Suppressor macrophage (primary cell): ENCODE measurements at places on chromosomes 6 and 20.

GRCh38 chr6:109083657-109084056 is 11.0 kb downstream of the SESN1 start:
- no peak for DNase-seq

DNA sequence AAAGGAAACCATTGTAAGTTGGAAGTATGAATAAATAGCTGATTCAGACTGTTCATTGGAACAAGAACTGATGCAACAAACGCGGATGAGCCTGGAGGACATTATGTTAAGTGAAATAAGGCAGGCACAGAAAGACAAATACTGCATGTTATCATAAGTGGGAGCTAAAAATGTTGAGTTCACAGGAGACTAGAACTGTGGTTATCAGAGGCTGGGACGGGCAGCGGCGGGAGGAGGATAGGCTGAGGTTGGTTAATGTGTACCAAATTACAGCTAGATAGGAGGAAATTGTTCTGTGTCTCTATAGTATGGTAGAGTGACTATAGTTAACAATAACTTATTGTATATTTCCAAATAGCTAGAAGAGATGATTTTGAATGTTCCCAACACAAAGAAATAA is 40.8 kb downstream of the FAM229B start:
- DNase-seq: no peak

DNA sequence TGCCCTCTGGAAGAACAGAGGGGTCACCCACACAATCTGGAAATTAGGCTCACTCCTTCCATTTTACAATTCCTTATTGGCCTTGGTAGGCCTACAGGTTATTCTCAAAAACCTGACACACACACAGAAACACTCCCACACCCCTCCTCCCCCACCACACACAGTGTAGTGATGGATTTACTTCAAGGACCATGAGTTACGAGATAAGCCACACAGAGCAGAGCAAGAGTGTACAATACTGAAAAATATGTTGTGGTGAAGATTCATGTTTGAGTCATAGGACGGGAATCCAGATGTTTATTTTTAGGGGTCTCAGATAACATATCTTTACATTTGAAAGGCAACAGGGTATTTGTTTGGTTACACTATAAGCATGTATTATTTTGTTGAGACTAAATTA is 291.9 kb downstream of the PLCB1 start:
- DNase-seq: no peak

GRCh38 chr6:53461041-53461656 is 83.8 kb downstream of the GCLC start:
- peak; percentile 17 for DNase-seq

DNA sequence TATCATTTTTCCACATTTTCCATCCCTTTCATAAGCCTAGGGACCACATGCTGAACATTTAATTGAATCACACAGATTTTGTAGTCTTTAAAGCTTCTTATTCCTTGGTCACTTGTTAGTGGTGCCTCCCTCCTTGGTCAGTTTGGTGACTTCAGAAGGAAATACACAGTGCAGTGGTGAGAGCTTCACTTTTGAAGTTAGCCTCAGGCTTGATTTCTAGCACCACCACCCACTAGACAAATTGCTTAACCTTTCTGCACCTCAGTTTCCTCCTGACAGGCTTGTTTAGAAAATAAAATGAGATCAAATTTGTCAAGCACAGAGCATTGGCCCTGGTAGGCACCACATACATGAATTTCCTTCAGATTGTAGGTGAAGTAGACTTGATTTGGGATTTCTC is 91.7 kb downstream of the FOXO3 start:
- DNase-seq: no peak

DNA sequence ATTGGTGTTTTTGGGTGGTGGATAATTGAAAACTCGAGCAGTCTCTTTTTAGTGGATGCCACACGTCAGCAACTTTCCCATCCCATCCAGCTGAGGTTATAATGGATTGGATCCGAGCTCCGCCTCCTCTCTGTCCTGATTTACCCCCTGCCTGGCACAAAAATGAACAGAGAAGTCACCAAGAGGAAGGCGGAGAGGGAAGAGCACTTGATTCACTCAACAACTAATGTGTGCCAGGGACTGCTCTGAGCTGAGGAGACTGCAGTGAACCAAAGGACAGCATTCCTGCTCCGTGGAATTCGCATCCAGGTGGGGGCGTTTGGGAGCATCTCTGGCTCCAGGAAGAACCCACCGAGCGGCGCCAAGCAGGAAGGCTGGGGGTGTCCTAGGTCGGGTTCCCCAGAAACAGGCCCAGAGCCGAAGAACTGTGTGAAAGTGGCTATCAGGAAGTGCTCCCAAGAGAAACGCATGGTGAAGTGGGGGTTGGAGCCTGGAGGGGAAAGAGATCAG is 95.8 kb upstream of the NAA20 start:
- DNase-seq: no peak

DNA sequence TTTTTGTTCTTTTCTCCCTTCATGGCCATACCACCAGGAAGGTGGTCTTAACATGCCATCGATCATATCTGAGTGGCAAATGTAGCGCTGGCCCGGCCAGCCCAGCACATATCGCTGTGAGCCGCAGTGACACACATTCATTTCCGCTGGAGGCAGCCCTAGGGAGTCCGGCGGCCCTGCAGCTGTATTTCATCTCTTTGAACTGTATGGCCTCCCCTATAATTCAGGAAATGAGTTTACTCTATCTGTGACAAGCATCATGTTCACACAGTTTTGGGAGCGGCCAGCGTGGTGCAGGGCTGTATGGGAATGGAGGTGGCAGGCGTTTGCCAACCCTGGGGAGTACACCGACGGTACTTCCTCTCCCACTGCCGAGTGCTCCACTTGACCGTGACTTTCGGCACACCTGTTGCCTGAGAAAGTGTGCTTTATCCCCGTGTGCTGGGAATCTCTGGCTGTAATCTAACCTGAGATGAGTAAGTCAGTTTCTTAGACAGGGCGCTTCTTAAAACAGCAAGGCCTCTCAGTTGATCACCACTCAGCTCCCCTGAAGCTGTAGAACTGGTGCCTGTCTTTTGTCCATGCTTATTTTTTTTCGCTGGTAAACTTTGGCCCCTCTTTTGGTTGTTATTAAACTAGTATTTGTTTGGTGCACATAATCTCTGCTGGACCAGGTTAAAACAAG is 257.1 kb upstream of the TAB2 start:
- peak; percentile 45 for DNase-seq

DNA sequence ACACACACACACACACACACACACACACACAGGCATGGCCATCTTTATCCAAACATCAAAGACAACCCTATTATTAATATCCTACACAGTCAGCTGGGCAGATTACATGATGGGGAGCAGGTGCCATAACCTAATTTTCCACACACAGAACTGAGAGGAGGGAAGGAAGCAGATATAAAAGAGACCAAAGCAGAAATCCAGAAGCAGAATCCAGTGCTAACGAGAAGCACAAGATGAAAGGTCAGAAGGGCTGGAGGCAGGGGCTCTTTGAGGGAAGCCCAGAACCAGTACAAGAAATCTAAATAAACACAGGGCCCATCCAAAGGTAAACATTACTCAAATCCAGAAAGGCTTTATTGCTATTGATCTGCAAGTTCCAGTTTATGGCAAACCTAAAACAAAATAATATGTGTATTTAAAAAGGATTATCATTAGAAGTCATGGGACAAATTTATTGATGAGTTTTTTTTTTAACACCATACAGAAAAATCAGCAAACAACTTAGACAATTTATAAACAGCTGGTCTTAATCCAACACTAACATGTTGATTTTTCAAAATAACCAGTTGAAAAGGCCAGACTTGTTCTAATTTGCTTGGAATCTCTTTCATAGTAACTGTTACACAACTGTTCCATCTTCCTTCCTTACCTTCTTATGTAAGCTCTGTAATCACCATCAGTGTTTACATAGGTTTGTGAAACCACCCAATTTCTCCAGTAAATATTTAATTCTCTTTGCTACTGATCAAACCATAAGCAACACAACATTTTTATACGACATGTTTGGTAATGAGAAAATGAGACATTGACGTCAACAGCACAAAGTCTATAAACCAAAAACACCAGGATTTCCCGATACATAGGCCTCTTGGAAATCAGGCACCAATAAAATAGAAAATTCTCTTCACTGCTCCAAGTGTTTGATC is 34.2 kb downstream of the SLC23A2 start:
- no peak for DNase-seq

GRCh38 chr6:17928514-17929430 is 58.7 kb downstream of the KIF13A start:
- DNase-seq: peak; percentile 38

DNA sequence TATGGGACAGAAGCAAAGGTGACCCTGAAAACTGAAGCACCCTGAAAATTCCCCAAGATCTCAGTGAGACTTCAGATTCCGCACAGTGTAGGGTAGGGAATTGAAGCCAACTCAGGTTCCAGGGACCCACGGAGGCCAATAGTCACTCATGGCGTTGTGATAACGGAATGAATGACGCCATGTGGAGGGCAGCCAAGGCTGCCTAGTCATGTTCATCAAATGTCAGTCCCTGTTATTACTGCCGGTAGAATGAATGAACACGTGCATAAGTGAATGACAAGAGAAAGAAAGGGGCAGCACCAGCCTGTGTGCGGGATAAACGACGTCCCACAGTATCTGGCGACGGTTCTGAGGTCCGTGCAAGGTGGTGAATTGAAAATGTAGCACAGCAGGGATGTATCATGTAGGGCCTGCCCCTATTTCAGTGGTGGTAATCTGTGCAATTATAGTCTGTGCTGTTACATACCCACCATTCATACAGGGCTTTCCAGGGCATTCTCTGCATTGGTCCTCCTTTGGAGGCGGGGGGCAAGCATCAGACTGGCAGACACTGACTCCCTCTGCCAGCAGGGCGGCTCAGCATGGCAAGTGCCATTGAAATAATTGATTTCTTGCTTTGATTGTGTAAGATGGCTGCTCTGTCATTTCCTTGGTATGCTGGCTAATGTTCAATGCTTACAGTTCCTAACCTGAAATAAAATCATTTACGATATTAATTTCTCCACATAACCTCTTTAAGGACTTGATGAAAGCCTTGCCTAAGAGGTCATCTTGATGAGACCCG is 386.9 kb downstream of the CDH4 start:
- no peak for DNase-seq

GRCh38 chr20:22586645-22587310 is 2.4 kb upstream of the FOXA2 start:
- DNase-seq: peak; percentile 33

DNA sequence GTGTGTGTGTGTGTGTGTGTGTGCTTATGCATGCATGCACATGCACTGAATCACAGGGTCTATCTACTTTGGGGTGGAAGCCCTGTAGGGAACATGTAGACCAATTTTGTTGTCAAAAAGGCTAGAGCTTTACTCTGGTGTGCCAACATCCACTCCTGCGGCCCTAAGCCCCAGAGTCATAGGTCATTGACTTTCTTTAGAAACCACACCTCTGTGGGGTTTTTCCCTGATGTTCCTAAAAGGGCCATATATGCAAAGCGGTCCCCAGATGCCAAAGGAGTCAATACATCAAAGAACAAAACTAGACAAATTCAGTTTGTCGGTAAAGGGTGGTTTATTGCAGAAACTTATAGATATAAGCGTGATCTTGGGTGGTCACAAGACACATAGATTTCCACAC is 29.8 kb upstream of the SLC2A12 start:
- DNase-seq: no peak

- no peak for DNase-seq
These were observed 56.8 kb downstream of the SNX9 start for GRCh38 chr6:157879873-157880254.

DNA sequence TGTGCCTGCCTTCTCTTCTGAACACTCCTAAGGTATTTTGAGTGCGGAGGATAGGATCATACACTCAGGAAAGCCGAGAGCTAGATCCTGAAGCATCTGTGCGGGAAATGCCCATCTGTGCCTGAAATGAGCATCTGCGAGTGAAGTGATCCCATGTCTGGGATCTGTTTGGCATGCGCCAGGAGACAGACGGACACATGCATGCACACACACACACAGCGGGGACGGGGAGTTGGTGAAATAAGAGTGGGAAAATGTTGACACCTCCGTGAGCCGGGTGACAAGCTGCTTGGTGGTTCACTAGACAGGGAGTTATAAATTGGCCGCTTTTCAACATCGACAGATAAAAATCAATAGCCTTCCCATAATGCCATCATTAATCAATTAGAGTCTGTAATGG is 13.8 kb downstream of the SYNJ2 start:
- DNase-seq: no peak

GRCh38 chr6:107121964-107122495 is 6.7 kb upstream of the BEND3 start:
- DNase-seq: no peak

DNA sequence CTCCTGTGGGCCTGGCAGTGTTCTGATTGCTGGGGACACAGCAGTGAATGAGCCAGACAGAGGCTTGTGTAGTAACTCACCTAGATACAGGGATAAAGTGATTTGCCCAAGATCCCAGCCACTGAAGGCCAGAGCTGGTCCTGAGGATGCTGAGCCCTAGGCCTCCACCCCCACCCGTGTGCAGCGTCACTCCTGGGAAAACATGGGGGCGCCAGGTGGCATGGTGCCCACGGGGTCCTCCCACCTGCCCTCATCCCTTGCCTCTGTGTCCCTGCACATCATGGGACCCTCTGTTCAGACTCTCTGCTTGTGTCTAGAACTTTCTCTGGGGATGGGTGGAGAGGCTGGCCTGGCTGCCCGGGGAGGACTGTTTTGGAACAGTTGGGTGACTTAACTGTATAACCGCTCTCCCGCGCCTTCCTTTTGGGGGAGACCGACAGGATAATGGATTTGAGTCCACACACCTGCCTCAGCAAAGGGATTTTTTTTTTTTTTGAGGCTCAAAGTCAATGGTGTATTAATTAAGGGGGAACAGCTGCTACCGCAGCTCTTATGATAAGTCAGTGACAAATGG is 19.6 kb downstream of the LEMD2 start:
- DNase-seq: no peak

- no peak for DNase-seq
These were observed 508.7 kb downstream of the DOK5 start for GRCh38 chr20:54984104-54984448.

DNA sequence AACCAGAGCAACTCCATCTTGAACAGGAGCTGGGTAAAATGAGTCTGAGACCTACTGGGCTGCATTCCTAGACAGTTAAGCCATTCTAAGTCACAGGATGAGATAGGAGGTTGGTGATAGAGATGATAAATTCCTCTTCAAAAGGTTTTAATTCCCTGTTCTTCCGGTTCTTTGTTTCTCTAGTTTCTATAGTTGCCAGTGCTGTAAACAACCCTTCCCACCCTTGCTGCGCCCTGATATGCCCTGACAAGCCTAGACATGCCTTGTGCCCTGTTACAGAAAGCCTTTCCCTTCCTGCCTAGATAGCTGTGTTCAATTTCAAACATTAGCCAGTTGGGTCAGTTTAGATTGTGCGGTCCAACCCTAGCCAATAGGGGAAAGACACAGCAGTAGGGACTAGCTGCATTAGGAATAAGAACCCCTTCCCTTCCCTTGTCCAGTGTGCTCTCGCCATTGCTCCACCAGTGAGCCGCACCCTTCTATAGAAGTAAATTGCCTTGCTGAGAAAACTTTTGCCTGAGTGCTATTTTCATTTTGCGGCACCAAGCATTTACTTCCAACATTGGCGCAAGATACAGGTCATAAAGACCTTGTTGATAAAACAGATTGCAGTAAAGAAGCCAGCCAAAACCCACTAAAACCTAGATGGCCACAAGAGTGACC is 52.5 kb upstream of the CCN2 start:
- no peak for DNase-seq

- no peak for DNase-seq
These were observed 101.8 kb upstream of the PREP start for GRCh38 chr6:105504706-105505105.
